ENCODE measurements at places on chromosomes 7 and 10.

DNA sequence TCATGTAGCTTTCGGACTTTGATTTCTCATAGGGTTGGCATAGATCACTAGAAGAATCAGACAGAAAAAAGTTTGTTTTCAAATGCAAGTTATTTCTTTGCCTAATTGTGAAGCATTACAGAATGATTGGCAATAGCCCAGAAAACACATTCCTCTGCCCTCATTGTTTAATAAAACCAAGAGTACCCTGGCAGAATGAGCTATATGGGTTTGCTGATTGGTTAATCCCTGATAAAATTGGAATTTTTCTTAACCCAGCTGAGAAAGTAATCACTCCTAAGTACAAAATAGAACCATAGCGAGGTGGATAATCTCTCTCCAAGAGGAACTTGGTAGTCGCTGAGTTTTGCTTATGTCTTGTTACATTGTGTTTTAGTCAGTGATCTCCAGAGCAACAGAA is 30.9 kb upstream of the CREB5 start:
- no peak overlapping the region for H3K27ac ChIP-seq
- no peaks in the 10 kb centered on the region for H3K27me3 ChIP-seq
- H3K36me3 ChIP-seq: no peaks in the 10 kb centered on the region
- H3K4me1 ChIP-seq: no peaks in the 10 kb centered on the region

DNA sequence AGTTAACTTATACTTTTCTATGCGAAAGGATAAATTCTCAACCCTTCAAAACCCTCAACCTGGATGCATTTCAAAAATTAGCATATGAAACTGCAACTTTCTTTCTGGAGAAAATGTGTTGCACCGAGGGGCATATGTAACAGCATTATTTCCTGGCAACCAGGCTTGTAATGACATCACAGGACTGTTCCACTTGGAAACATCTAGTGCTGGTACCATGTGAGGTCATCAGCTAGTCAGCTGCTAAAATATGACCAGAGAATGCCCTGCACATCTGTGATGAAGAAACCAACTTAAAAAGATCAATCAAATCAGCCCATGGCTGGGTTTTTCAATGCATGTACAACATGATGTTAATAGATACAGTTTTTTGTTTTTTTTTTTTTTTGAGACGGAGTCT is 40.0 kb downstream of the FGFR2 start:
- no peak for DNase-seq
- H3K4me3 ChIP-seq: no peak overlapping the region
- H3K4me1 ChIP-seq: no peaks in the 10 kb centered on the region
- H3K27me3 ChIP-seq: no peaks in the 10 kb centered on the region
- H3K27ac ChIP-seq: no peak overlapping the region

DNA sequence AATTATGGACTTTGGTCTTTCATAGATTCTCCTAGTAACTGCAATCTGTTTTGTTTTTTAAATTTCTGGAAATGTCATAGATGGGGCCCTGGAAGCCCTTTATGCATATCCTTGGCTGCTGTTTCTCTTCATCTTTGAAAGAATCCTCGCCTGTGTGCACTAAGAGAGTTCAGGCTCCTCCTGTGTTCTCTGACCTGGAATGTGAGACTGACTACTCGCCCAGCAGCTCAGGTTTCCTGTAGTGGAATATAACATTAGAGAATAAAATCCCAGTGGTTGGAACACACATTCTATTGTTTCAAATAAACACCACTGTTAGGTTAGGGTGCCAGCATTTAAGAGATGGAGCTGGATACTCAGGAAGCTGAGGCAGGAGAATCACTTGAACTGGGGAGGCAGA is 56.3 kb downstream of the WDFY4 start:
- DNase-seq: no peak
- H3K4me3 ChIP-seq: no peak overlapping the region
- H3K27ac ChIP-seq: no peak overlapping the region
- no peaks in the 10 kb centered on the region for H3K36me3 ChIP-seq

DNA sequence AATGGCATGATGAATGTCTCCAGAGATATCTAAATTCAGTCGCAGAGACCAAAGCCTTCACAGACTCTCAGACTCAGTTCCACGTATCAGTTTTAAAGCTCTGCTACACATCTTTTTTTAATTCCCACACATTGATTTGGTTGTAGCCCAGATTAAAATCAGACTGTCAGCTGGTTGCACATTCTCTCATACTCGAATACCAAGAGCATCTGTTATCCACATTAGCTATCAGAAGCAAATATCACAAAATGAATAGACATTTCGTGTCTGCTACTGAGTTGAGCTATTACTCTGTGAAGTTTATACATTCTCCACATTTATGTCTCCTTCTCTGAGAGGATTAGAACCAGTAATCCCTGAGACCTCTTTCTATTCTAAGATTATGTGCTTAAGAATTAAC is 229.2 kb downstream of the GPAM start:
- no peak overlapping the region for H3K27ac ChIP-seq
- no peaks in the 10 kb centered on the region for H3K4me1 ChIP-seq
- no peaks in the 10 kb centered on the region for H3K27me3 ChIP-seq
- H3K4me3 ChIP-seq: no peak overlapping the region
- no peaks in the 10 kb centered on the region for H3K36me3 ChIP-seq

- no peak overlapping the region for H3K27ac ChIP-seq
- H3K36me3 ChIP-seq: no peaks in the 10 kb centered on the region
- no peak overlapping the region for H3K4me3 ChIP-seq
- H3K4me1 ChIP-seq: no peaks in the 10 kb centered on the region
- H3K27me3 ChIP-seq: peaks cover 16% of the 10 kb centered on the region
These were observed 26.2 kb upstream of the CDCA7L start for GRCh38 chr7:21971780-21972396.
